Stimulated activated CD4-positive, alpha-beta T cell treated with anti-CD3 and anti-CD28 coated beads, Interleukin-1b, Interleukin-23, amount 100 ng/mL, for 1 hour (primary cell): ENCODE measurements at places on chromosomes 4 and X.

- DNase-seq, result no peak
Measured at GRCh38 chr4:142396279-142396678, 449.8 kb downstream of the INPP4B start.

- no peak for DNase-seq
Measured at GRCh38 chr4:149166365-149166764, 649.3 kb downstream of the IQCM start.

GRCh38 chrX:18415386-18415785 lies 10.0 kb upstream of the CDKL5 start:
- DNase-seq, result no peak

GRCh38 chr4:74487771-74488170 lies 42.8 kb downstream of the AREG start:
- DNase-seq, result no peak

DNA sequence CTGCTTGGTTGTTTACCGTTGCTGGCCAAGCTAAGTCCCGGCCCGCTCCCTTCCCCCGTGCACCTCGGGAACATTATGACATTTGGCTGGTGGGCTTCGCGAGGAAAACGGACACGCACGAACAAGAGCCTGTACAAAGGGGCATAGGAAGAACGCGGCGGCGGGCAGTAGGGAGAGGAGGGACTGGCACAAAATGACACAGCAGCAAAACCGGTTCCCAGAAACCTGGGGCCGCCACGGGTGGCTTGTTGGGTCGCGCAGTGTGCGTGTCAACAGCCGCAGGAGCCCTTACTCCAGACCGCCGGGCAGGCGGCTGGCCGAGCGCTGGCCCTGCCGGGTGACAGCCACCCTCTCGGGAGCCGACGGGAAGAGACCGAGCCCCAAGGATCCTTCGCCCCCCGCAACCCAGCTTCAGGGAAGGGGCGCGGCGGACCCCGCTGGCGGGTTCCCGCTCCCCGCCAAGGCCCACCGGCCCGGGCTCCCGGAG lies 1.6 kb upstream of the LIN54 start:
- no peak for DNase-seq

DNA sequence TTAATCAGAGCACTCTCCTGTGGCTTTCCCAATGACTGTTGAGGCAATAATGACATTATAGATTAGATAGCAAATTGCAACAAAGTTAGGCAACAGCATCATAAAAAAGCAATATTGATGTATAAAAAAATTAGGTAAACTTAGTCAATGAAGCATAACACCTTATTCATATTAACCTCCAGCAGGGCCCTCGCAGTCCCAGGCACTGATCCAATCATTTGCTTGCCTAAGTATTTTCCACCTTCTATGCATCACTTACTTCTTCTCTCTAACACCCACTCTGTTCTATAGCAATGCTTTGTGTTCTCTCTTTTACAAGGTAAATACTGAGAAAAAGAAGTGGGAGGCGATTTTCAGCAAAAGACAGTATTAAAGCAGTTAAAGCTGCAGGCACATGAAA lies 833.5 kb upstream of the ADGRL3 start:
- no peak for DNase-seq

DNA sequence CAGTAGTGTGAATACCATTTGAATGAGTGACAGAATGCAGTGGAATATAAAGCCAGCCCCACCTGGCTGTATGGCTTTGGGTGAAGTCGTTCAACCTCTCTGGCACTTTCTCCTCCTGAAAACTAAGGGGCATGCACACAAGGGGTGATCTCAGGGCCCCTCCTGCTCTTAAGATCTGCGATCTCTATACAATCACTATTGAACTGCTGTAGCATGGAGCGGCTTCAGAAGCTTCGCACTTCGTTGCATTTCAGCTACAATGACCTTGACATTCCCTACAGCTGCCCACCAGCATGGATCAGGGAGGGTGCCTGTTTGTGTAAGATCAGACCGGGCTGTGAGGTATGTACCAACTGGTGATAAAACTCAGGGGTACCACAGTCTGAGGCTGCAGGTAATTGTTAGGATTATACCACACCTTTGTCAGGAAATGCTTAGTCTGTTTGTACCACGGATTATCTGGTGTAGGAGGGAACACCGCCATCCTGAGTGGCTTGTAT lies 85.2 kb downstream of the AASDH start:
- DNase-seq, result no peak

DNA sequence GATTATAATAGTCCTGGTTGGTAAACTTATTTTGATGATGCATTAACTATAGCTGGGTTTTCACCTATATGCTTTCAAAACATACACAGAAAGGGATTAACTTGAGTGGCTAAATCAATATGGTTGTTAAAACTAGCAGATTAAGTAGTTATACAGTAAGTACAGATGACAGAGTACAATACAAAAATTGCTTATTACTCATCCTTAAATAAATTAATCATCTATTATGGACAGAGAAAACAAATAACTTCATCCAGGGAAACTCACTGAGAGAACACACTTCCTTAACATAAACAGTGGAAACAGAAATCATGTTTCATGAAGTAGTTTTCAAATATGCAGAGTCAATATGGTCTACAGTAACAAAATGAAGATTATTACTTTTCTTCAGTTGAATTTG lies 133.4 kb downstream of the AREG start:
- DNase-seq, result no peak

GRCh38 chr4:45869184-45869583 lies 254.7 kb downstream of the GABRG1 start:
- no peak for DNase-seq

DNA sequence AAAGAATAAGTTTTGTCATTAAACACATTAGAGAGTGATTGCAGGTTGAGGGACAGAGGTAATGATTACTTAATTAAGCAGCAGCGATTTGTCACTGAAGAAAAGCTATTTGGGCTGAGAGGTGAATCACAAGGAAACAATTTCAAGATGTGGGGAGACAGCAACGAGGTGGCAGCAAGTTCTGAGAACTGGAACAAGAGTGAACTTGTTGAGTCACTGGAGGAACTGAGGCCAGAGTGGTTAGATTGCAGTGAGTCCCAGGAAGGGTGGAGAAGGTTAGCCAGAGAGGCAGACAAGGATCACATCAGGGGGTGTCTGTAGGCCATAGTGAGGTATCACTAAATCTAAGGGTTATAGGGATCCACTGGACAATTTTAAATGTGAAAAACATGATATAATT lies 57.9 kb upstream of the TMPRSS11A start:
- no peak for DNase-seq

DNA sequence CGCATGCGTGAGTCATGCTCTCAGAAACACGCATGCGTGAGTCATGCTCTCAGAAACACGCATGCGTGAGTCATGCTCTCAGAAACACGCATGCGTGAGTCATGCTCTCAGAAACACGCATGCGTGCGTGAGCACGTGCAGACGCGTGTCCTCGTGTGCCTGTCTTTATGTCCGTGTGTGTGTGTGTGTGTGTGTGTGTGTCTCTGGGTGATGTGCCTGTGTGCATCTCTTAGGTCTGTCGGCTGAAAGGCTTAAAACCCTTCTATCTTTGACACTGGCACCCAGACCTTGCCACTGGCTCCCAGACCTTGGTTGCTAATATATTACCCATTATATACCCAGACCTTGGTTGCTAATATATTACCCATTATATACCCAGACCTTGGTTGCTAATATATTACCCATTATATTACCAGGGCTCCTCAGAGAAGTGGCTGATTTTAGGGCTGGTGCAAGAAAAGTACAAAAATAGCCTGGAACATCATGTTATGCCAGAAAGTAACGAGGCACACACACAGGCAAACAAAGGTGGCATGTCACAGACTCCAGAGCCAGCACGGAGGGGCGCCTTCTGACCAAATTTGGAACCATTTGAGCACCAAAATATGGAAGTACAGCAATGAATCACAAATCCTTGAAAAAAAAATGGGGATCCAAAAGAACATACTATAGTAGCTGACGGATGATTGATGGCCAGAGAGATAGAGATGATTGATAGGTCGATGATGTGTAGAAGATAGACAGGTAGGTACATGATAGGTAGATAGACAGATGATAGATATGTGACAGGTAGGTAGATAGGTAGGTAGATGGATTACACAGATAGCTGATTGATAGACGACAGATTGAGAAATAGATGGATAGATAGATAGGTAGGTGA lies 19.2 kb upstream of the ADRA2C start:
- no peak for DNase-seq

DNA sequence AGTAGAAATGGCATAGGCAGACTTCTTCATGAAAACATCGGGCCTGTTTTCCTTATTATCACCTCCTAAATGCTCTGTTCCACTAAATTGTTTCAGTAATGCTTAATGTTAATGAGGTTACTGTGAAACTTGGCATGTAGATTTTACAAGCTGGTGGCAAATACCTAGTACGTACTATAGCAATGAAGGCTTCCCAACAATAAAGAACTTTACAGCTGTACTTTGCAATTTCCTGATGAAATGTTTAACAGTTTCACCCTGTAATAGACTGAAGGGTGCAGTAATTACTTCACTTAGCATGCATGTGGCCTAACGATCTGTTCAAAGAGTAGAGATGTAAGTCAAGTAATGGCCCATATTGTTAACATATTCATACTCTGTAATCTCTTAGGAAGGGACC lies 524.7 kb downstream of the IL15 start:
- no peak for DNase-seq

DNA sequence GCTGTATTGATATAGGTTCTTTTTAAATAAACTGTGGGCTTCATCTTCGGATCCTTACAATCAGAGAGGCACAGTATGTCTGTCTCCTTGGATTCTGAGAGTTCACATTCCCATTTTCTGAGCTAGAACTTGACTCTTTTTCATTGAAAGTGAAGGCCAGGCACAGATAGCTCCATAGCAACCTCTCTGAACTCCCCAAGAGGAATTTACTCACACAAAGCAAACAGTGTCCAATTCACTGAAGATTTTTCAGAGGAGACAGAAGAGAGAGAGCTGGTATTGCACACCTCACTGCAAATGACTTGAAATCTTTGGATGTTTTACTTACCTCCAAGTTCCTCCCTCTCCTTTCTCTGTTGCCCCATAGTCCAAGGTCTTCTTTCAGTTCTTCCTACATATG lies 130.9 kb upstream of the CASK start:
- DNase-seq, result no peak

DNA sequence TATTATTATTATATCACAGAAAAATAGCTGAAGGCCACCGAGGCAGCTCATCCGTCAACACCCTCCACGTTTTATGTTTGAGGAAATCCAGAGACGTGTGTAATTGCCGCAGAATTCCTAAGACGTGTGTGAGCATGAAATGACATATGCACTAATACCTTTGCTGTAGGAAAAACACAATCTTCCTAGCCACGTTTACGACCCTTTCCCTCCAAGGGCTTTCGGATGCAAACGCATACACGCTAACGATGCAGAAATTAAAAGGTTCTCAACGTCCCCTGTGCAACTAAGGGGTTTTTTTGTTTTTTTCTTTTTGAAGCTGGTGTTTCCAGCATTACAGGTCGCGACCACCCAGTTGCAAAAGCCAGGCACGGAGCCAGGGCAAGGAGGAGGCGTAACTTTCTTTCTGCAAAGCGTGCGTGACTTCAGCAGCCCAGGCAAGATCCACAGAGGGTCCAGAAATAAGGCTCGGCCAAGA lies 33.8 kb downstream of the CRLF2 start:
- no peak for DNase-seq

DNA sequence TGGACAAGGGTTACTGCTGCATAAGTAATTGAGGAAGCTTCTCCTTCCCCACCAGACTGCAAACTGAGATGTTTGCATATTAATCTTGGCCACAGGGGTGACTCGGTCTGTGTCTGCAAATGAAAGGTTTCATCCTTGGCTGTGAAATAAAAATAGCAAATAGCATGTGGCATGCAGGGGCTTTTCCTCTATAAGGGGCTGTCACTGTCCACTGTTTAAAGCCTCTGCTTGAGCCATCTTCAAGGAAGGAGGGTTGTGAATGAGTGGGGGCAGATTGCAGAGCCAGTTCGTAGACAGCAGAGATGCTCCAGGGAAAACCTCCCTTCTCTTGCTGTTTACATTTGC lies 33.3 kb downstream of the TMSB4X start:
- no peak for DNase-seq

GRCh38 chr4:153113061-153113837 lies 91.0 kb upstream of the TRIM2 start:
- DNase-seq, result no peak

DNA sequence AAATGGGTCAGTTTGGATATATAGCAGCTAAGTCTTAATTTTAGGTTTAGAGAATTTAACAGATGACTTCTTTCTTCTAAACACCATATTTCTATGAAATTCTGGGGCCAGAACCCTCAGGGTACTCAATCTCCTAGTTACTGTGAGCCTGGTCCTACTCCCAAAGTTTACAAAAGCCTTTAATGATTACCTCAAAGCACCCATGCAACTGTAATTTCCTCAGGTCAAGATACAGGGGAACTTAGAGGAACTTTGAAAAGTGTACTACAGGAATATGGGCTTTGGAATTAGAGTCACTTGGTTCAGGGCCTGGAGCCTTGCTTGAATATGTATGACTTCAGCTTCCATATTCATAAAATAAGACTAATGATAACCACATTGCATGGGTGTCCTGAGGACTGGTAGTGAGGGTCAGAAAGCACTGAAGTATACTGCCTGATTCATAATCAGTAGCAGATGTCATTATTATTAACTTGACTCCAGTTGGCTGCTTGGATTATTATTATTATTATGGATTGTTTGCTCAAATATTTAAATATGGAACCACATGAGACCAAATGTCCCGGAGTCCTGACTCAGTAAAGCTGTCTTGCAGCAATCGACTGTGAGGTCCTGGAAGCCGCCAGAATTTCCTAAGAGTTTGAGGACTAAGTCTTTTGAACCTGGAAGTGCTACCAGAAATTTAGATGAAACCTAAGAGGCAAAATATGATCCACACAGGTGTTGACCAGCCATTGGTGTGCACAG lies 2.0 kb upstream of the ADH7 start:
- DNase-seq, result no peak

GRCh38 chrX:138664016-138664415 lies 47.5 kb downstream of the FGF13 start:
- no peak for DNase-seq

- no peak for DNase-seq
Measured at GRCh38 chr4:135282676-135283075, 1081.1 kb upstream of the PABPC4L start.

- no peak for DNase-seq
Measured at GRCh38 chr4:106594291-106594952, 225.8 kb upstream of the GIMD1 start.

- no peak for DNase-seq
Measured at GRCh38 chr4:2515830-2516550, 20.5 kb upstream of the FAM193A start.

DNA sequence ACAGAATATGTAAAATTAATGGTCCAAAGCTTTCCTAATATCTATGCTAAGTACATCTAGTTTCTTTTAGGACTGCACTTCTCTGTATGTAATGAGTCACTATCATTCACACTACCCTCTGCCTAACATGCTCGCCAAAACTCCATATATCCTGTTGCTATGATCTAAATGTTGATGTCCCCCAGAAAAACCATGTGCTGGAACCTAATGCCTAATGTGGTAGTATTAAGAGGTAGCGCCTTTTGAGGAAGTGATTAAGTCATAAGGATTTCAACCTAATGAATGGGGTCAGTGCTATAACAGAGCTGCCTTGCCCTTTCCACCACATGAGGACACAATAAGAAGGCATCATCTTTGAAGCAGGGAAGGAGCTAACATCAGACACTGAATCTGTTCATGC lies 34.9 kb upstream of the NFKB1 start:
- DNase-seq, result no peak
